Foreskin fibroblast (primary cell): ENCODE measurements at places on chromosomes 3 and 15.
A peak's percentile ranks its signal among the peaks of the same experiment; 100 is the strongest.

GRCh38 chr3:58258392-58259055, 20.9 kb downstream of the ABHD6 start:
- DNase-seq = no peak

DNA sequence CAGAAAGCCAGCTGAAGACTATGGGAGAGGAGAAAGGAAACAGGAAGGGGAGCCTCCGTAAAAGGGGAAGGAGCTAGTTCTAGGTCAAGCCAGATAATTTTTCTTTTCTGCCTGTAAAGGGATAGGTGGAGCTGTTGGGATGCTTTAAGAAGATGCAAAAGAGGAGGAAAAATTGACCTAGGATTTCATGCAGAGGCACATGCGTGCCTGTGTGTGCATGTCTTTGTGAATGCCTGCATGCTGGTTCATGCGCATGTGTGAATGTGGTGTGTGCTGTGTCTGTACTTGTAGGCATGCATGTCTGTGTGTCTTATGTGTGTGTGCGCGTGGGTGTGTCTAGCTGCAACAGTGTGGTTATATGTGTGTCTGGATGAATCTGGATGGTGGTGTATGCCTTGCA, 27.3 kb downstream of the CCDC33 start:
- no peak for DNase-seq

- peak; percentile 96 for DNase-seq
Observed at GRCh38 chr3:50600841-50601591, 10.6 kb downstream of the CISH start.

DNA sequence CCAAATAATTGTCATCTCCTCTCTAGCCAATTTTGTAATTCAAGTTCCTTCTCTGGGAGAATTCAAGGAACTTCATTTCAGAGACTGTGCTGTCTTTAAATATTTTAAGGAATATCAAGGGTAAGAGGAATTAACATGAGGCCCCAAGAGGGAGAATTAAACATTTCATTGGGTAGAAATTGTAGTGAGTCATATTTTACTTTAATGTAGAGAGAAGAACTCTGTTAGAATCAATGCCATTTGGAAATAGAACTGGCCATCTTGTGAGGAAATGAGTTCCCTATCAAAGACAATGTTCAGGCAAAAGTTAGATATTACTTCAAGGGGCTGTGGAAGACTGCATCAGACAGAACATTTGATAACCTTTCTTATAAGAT, 43.5 kb upstream of the TP63 start:
- no peak for DNase-seq

DNA sequence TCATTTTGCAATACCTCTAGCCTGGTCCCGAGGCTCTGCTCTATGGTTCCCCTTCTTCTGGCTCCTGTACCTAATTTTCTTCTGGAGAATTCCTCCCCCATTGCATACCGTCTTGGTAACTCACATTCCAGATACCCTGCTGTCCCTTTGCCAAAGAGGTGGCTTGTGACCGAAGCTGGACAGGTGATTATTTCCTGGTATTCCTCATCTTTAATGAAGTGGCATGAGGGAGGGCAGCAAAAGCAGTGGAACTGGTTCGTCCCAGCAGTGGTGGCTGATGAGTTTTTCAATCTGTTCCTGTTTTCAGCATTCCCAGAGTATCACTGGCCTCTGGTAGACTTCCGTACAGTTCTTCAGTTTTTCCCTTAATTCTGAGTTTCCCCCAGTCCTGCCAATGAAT, 186.2 kb upstream of the CADPS start:
- DNase-seq = no peak

DNA sequence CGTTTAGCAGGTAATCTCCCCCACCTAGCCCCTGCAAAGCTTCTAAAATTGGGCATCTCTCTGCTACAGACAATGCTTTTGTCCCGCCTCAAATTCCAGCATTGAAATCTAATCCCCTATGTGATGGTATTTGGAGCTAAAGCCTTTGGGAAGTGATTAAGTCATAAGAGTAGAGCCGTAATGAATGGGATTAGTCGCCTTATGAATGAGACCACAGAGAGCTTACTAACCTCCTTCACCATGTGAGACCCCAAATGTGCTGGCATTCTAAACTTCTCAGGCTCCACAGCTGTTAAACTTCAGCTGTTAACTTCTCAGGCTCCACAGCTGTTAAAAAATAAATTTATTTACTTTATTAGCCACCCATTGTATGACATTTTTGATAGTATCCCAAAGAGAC, 374.2 kb upstream of the BCHE start:
- no peak for DNase-seq

GRCh38 chr15:74174219-74174957, 878 bp downstream of the ISLR start:
- DNase-seq = no peak

DNA sequence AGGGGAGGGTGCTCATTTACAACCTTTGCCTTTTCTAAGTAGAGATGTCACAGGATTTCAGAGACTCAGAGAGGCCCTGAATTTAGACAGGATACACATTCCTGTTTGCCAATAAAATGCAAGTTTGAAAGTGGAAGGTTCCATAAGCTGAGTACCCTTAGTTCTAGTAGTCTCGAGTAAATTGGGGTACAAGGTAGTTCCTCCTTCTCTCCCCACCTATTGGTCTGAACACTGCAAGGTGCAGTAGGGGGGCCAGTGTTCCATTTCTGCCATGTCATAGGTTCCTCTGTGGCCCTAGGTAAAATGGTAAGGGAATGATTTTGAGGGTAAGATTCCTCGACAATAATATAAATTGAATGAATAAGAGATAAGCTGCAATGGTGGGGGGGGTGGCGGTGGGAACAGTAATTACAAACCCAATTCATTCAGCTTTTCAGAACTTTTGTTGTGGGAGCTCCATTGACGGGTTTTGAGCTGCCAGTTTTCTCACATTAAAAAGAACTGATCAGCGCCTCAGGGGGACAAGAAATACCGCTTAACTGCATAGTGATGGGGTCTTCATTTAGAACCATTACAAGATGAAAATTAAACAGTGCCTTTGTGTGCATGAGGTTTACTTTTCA, 5.9 kb downstream of the SOX2 start:
- DNase-seq = no peak

DNA sequence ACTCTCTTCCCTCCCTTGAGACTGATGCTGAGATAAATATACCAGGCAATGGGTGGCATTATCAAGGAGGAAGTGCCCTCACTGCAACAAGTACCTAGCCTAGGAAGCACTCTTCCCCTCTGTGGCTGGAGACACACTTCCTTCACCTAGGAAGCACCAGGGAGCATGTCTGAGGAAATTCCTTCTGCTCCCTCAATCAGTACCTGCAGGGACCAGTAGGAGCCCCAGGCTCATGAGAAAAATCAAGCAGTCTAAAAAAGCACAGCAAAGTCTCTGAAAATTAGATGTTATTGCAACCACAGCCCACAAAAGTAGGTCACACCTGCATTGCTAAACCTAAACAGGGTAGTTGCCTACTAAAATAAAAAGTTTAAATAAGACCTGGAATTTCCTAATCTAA, 78.2 kb upstream of the TRPM1 start:
- DNase-seq = no peak

GRCh38 chr3:115638991-115639390, 15.7 kb downstream of the GAP43 start:
- DNase-seq = no peak

GRCh38 chr3:6089780-6090179, 771.1 kb upstream of the GRM7 start:
- no peak for DNase-seq

- DNase-seq = peak; percentile 64
Observed at GRCh38 chr15:38253351-38253781, 730 bp downstream of the SPRED1 start.

GRCh38 chr15:29471757-29472156, 202.1 kb upstream of the NSMCE3 start:
- DNase-seq = no peak

GRCh38 chr15:100783291-100783690, 96.3 kb upstream of the ALDH1A3 start:
- no peak for DNase-seq

- peak; percentile 90 for DNase-seq
Observed at GRCh38 chr15:60390871-60391501, 6.8 kb downstream of the ANXA2 start.

DNA sequence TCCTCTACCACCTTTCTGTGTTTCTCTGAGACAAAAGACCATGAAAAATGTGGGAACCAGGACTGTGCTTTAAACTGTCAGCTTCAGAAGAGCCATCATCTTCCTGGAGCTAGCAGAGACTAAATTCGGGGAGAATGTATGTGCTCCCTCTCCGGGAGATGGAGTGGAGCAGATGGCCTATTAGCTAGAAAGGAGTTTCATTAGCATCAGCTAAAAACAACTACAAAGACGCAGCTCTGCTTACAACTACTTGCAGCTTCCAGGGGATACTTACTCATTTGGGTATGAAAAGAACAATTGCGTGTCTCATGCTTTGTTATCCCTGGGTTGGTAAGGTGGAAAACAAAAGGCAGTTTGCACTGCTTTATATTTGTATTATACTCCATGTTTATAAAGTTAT, 159.6 kb downstream of the MFSD1 start:
- DNase-seq = no peak

- DNase-seq = no peak
Observed at GRCh38 chr3:69241769-69242168, 119.4 kb upstream of the LMOD3 start.

GRCh38 chr15:43105077-43105736, 631 bp downstream of the UBR1 start:
- DNase-seq = no peak

- DNase-seq = no peak
Observed at GRCh38 chr3:165056510-165056909, 21.8 kb downstream of the SI start.

GRCh38 chr3:123658118-123658851, 73.4 kb upstream of the HACD2 start:
- DNase-seq = peak; percentile 86

DNA sequence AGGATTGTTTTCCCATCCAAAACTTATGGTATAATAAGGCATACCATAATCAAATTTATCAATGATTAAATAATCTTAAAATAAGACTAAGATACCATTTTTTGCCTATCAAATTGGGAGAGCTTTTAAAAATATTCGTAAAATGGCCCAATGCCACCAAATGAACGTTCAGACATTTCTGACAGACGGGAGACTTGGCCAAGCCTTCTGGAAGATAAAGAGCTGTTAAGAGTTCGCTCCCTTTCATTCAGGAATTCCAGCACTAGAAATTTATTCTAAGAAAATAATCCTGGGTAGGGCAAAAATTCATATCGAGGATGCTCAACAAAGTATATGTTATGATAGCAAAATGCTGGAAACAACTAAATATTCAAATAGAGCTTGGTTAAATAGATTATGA, 85.6 kb upstream of the NEO1 start:
- no peak for DNase-seq

DNA sequence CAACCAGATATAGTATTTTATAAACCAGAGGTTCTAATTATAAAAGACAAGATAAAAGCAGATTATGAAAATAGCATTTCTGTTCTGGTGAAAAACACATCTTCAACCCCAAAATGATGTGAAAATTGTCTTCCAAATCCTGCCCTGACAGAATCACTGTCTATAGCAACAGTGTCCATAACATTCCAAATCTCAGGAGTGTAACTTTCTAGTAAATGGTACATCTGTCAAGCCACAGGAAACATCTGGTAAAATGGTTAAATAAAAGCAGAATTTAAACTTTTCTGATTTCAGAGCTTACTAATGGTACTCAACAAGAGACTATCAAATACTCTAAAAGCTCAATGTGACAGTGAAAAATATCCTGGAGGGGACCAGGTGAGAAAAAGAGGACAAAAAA, 60.5 kb downstream of the VGLL4 start:
- no peak for DNase-seq

DNA sequence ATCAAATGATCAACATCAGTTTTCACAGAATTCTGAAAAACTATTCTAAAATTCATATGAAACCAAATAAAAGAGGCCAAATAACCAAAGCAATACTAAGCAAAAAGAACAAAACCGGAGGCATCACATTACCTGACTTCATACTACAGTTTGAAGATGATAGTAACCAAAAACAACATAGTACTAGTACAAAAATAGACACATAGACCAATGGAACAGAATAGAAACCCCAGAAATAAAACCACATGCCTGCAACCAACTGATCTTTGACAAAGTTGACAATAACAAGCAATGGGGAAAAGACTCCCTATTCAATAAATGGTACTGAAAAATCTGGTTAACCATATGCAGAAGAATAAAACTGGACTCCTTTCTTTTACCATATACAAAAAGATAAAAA, 75.7 kb upstream of the FXR1 start:
- no peak for DNase-seq

GRCh38 chr3:24020036-24020691, 75.1 kb downstream of the NR1D2 start:
- DNase-seq = no peak

GRCh38 chr3:29594261-29594660, 313.4 kb downstream of the RBMS3 start:
- no peak for DNase-seq

DNA sequence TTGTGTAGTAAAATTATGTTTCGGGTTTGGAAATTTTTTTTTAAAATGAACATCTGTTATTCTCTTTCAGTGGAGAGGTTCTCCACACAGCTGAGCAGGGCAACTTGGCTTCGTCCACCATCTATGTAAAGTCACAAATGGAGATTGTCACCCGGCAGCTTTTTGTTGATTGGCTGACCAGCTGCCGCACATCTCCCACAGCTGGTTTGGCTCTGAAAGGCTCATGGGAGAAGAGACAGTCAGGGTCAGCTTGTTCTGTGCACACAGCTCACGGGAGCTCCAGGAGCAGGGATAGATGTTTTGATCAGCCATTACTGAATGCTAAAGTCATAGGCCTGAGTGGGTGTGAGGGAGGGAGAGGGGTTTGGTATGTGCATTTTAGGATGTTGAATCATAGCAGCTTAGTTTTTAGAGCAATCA, 12.9 kb upstream of the CCDC80 start:
- DNase-seq = peak; percentile 92

GRCh38 chr3:158105119-158105709, 1.0 kb downstream of the SHOX2 start:
- no peak for DNase-seq

- DNase-seq = no peak
Observed at GRCh38 chr3:15659254-15659975, 57.9 kb downstream of the BTD start.

DNA sequence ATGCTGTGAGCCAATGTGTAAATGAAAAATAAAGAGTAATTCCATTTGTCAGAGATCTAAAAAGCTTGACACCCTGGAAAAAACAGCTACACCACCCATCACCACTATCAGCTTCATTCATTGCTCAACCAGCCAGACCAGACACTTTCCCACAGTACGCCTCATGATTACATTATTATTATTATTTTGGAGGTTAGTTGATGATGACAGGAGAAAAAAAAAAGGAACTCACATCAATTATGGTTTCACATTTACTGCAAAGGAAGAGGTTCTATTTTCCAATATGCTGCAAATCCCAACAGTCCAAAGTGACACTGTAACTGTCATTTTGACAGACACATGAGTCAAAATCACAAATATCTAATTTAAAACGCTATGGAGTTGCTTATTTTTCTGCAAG, 134.7 kb upstream of the TSC22D2 start:
- DNase-seq = no peak

GRCh38 chr15:41462084-41462795, 31.4 kb upstream of the ITPKA start:
- peak; percentile 22 for DNase-seq

- no peak for DNase-seq
Observed at GRCh38 chr3:33317963-33318709, 40.9 kb downstream of the FBXL2 start.
